HCEC 1CT (cell line): ENCODE measurements at places on chromosomes 3 and 15.
A peak's percentile ranks its signal among the peaks of the same experiment; 100 is the strongest.

- DNase-seq: peak; percentile 27
Observed at GRCh38 chr3:112437146-112438022, 61.9 kb downstream of the BTLA start.

DNA sequence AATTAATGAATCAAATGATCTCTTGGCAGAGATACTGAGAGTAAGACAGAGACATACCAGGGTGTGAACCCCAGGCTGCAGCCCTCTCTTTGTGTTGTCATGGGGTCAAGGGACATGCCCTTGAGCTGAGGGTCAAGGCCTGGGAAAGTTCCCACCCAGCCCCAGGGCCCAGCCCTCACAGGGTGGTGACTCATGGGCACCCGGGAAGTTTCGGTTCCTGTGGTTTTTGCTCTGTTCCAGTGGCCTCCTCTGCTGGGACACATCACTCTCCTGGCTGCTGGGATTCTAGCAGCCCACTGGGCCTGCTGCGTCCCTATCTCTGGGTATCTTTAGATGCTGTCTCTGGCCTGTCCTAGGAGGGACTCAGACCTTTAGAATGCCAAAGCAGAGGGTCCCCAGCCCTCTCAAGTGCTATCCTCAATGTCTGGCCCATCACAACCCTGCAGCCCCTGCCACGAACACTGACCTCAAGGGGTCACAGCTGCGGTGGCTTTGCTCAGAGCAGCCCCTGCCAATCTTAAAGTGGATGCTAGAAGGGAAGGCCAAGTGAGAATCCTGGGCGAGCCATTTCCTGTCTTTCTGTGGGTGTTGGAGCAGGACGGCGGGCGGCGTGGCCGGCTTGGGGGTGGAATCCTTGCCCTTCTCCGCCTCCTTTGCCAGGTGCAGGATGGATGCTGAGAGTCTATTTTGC, 148.4 kb upstream of the TLE3 start:
- peak; percentile 34 for DNase-seq

- no peak for DNase-seq
Observed at GRCh38 chr3:47121409-47121808, 42.5 kb downstream of the SETD2 start.

- DNase-seq: no peak
Observed at GRCh38 chr15:68571582-68571981, 7.2 kb upstream of the CORO2B start.

DNA sequence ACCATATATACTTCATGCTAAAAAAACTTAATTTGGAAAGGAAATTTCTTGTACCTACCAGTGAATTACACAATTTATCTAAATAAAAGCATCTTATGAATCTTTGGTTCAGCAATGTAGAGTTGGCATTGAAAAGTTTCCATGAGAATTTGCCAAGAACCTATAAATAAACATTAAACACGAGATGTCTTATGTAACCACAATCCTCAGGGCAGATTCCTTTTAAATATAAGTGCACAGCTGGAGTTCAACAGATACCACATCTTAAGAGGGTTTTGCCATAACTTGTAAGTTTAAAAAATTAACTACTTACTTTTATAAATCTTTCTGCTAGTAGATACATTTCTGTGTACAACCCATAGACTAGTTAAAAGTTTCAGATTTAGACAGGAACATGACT, 499.3 kb upstream of the ARRDC4 start:
- DNase-seq: no peak

GRCh38 chr3:151576511-151577137, 115.8 kb upstream of the IGSF10 start:
- no peak for DNase-seq

- DNase-seq: no peak
Observed at GRCh38 chr3:165874663-165875489, 37.7 kb upstream of the BCHE start.

DNA sequence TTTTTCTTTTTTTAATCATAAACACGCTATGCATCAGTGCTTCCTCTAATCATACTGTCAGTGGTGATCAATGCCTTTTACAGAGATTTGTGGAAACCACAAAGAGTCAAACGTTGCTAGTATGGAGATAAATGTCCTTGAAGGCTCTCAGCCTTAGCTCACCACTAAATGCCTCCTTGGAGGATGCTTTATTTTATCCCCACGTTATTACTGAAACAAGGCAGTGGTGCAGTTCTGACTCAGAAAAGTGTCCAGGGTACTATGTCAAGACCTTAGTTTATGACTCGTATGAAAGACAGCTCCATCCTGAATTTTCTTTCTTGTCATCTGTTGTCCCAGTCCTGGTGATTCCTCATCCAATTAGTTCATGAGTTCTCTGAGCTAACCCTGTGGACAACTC, 1146.7 kb downstream of the IGSF11 start:
- DNase-seq: no peak

- no peak for DNase-seq
Observed at GRCh38 chr15:31316135-31316795, 10.4 kb upstream of the KLF13 start.

DNA sequence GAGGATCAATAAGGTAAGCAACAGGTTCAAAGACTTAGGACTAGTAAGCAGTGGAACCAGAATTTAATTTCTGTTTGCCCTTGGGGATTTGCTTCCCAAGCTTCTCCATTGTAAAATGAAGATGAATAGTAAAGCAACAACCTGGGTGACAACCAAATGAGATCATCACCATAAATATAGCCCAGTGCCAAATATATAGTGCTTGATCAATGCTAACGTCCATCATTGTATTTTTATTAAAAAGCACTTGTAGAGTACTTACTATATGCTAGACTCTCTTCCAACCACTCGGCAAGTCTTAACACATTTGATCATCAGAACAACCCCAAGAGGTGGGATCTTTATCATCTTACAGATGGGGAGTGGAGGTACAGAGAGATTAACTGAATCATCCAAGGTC, 51.5 kb upstream of the NMNAT3 start:
- no peak for DNase-seq

DNA sequence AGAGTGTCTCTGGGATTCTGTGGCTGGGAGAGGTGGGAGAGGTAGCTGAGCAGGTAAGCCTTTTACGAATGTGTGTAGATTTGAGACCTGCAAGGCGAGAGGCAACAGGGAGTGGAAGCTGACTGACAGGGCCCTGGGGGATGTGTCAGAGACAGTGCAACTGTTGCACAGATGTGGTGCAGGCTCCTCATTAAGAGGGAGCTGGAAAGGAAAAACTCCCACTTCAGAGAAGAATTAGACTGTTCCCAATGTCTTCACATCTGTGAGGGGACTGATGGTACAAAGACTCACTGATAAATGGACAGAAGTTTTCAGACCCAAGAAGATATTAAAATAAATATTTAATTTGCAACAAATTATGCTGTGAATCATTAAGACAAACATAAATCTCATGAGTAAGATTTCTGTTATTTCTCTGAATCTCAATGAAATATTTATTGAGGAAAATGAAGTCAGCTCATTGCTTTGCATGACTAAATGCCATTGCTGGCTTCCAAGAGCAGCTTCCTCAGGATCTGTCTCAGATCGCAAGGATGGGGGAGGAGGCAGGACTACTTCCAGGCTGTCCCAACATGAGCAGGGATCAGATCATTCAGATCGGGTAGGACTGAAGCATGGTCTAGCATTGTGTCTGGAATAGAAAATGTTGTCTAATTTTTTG, 127.3 kb upstream of the ROPN1 start:
- peak; percentile 79 for DNase-seq

DNA sequence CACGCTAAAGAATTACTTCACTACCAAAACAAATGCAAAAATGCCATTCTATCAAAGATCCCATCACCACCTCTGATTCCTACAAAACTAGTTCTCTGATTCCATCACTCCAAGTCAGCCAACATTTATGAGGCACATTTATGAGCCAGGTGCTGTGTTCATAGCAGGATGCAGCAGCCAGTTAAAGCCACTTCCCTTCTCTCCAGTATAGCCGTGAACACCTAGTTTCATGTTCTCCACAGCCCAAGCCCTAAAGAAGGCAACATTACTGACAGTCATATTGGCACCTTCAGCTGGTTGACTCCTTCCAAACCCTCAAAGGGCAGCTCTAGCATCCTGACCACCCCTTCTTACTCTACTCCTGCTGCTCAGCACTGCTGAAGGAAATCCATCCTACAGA, 36.4 kb downstream of the RYK start:
- DNase-seq: no peak

DNA sequence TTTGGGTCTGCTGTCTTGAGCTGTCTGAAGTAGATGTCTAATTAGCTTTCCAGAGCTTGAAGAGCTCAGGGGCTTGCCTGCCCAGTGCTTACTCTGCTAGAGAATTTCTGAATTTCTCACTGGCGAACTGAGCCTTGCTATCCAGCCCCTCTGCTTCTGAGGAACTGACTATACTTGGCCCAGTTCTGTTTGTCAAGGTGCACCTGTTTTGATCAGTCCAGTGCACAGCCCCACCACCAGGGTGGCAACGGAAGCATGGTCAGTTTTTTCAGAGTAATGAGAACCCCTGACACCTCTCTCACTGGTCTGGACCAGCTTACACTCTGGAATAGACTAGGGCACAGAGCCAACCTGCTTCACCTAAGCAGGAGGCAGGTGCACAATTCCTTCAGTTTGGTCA, 25.2 kb downstream of the ITGB5 start:
- DNase-seq: no peak

- DNase-seq: peak; percentile 64
Observed at GRCh38 chr3:88031642-88032077, 27.1 kb downstream of the CGGBP1 start.

DNA sequence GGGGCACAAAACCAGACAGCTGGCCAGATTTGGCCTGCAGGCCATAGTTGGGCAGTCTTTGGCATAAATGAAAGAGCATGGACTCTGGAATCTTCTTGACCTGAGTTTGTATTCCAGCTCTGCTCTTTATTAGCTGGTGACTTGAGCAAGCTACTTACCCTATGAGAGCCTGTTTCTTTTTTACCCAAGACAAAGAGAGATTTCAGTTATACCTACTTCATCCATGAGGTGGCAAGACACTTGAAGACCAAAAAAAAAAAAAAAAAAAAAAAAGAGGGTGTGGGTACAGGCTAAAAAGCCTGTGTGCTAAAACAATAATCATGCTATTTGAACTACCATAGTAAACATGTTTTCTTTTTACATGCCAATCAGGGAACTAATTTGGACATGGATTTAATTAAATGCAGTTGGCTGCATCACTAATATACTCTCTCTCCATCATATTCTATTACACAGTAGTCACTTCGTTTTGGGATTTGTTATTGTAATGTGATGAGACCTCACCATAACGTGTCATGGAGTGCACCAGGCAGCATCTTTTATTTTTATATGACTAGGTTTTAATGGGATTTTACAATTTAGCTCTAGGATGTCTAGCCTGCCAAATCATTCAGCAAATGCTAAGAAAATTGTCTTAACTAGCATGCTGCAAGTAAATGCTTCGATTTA, 109.2 kb upstream of the FHIT start:
- DNase-seq: no peak

DNA sequence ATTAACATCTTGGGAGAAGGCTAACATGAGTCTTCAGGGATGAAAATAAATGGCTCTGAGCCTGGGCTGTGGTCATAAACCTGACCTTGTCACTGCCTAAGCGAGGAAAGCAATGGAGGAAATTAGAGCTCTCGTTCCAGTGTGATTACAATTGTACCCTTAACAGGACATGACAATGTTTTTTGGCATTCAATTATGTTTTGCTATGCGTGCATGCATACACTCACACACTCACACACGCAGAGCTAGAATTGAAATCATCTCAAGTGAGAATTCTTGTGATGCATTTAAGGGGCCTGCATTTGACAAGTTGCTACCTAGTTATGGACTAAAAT, 24.1 kb downstream of the ZNF80 start:
- DNase-seq: no peak
